Activated CD4-positive, alpha-beta T cell treated with anti-CD3 and anti-CD28 coated beads for 36 hours (primary cell): ENCODE measurements at places on chromosomes 5 and 9. TPM values are rescaled to one million over a fixed set of nuclear protein-coding genes. Genes with fewer than 3 reads are reported as not detected.

Gene IZUMO3
- total RNA-seq = not detected

Gene DAB2
- total RNA-seq = 0.05 TPM

Gene LURAP1L
- total RNA-seq = not detected

Gene FAF2
- total RNA-seq = 44.8 TPM

Gene FAM169A
- 9.1 TPM for total RNA-seq

Gene ARSI
- total RNA-seq = not detected

Gene NAIP
- total RNA-seq = 0.91 TPM

Gene CCDC183
- 0.47 TPM for total RNA-seq

Gene GABBR2
- total RNA-seq = not detected

Gene LCN1
- total RNA-seq = not detected

Gene TNFSF8
- total RNA-seq = 48.2 TPM

DNA sequence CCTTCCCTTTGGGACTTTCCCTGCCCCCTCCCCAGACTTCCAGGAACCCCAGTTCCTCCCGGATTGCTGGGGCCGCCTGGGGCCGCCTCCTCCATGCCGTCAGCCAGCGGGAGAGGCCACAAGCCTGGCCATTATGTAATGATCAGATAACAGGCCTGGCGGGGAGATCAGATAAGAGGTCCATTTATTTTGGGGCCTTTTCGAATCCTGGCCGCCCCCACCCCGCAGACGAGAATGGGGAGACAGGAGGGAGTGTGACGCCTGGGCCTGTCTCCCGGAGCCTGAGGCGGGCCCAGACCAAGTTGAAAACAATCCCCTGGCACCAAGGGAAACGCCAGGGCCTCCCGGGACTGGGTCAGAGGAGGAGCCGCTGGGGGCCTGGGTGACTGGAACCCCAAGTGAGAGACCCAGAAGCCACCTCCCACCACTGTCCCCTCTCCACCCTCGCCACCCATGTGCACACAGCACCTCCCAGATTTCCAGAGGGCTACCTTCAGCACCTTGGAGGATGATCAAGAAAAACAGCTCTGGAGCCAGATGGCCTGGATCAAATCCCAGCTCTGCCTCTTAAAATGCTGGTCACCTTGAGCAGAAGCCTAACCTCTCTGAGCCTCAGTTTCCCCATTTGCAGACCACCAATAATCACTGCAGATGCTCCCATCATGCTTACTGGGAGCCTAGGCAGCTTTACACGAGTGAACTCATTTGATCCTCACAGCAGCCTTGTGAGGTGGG lies 7.8 kb downstream of the ENG start:
- H3K36me3 ChIP-seq = peaks cover 18% of the 10 kb centered on the region
- H3K27ac ChIP-seq = no peak overlapping the region
- no peaks in the 10 kb centered on the region for H3K27me3 ChIP-seq
- no peak for DNase-seq

DNA sequence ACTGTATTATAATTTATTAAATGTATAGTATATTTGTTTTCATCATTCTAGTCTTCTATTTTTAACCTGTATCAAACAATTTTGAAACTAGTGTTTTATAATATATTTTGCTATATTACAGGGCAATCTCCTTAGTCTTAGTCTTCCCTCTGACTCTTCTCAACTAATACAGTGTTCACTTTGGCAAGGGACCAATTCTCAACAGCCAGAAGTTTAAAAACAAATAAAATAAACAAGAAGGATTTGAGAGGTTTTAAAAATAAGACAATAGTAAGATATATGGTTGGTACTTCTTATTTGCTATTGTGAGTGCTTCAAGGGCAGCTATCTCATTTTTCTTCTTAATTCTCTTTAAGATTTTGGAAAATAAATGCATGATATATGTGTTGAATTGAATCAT lies 167.2 kb downstream of the RAB3C start:
- H3K36me3 ChIP-seq = no peaks in the 10 kb centered on the region
- no peak overlapping the region for H3K4me3 ChIP-seq
- H3K27me3 ChIP-seq = peaks cover 10% of the 10 kb centered on the region
- DNase-seq = no peak

DNA sequence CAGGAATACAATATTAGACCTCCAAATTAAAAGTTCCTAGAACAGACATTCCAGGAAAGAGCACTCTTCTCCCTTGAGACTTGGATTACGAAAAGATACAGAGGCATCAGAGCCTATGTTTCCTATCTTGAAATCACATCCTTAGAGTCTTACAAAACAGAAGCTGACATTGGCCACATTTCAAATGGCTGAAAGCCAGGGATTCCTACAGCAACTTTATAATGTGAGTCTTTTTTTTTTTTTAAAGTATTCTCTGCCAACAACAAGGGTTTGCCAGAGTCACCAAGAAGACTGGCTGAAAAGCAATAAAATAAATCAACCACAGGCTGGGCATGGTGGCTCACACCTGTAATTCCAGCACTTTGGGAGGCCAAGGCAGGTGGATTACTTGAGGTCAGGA lies 63.1 kb downstream of the TRPM6 start:
- no peak overlapping the region for H3K27ac ChIP-seq
- DNase-seq = no peak
- peaks cover 14% of the 10 kb centered on the region for H3K27me3 ChIP-seq
- no peaks in the 10 kb centered on the region for H3K36me3 ChIP-seq
- H3K4me1 ChIP-seq = no peaks in the 10 kb centered on the region
- H3K4me3 ChIP-seq = no peak overlapping the region

DNA sequence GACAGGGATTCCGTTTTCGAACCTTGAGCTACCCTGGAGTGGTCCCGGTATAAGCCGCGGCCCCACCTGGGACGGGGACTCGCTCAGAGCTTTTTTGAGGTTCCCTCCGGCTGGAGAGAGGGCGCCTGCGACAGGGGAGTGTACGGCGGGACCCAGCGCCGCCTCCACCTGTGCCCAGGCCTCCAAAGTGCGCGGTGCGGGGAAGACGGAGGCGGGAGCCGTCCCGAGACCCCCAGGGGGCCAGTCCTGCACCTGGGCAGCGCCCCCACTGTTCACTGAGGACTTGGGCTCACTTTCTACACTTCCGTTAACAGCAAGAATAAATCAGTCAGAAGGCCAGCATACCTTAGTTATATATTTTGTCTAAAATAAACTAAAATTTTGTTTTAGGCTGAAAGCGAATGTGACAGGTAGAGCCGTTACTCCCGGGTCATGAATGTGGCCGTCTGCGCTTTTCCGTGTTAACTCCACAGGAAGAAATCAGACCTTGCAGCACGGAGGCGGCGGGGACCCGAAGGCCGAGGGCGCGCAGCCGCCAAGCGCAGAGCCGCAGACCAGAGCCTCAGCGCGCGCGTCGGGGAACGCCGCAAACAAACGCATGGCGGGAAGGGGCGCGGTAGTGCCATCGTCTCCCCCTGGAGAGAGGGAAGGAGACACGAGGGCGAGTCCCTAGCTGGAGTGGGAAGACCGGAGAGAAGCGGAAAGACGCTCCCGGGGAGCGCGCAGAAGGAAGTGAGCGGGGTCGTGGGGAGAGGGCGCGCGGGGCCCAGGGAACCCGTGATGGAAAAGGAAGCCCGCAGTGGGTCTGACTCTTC lies 14.1 kb downstream of the TRIM7 start:
- H3K27me3 ChIP-seq = no peaks in the 10 kb centered on the region
- peak overlapping the region; percentile 97 for H3K27ac ChIP-seq
- peaks cover 14% of the 10 kb centered on the region for H3K36me3 ChIP-seq

DNA sequence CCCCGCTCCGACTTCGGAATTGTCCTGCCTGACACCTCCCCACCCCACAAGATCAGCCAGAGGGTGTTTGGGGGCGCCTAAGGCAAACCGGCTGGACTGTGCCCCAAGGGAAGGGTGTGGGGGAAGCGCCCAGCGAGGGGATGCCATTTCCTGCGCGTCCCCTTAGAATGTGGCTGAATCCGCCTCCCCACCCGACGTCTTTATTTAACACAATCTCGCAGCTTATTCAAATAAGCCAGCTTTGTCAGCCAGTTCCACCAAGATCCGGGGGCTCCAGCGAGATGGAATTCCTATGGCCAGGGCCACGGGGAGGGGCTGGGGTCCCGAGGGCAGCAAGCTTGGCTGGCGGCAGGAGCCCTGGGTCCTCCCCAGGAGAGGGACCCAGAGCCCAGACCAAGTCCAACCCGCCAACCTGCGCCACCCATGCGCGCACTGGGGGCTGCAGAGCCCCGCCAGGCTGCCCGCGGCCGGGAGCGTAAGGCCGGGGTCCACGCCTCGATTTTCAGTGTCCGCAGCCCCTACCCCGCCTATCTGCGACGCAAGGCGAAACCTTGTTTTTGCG lies 7.4 kb downstream of the IRX4 start:
- no peak overlapping the region for H3K27ac ChIP-seq
- no peak for DNase-seq
- H3K4me3 ChIP-seq = no peak overlapping the region
- H3K4me1 ChIP-seq = peaks cover 8% of the 10 kb centered on the region
- H3K36me3 ChIP-seq = no peaks in the 10 kb centered on the region
- peaks cover 40% of the 10 kb centered on the region for H3K27me3 ChIP-seq

- peaks cover 4% of the 10 kb centered on the region for H3K27me3 ChIP-seq
- H3K4me3 ChIP-seq = peak overlapping the region; percentile 61
- no peaks in the 10 kb centered on the region for H3K36me3 ChIP-seq
- H3K4me1 ChIP-seq = no peaks in the 10 kb centered on the region
Observed at GRCh38 chr5:180313677-180314505, 22.0 kb upstream of the MAPK9 start.

DNA sequence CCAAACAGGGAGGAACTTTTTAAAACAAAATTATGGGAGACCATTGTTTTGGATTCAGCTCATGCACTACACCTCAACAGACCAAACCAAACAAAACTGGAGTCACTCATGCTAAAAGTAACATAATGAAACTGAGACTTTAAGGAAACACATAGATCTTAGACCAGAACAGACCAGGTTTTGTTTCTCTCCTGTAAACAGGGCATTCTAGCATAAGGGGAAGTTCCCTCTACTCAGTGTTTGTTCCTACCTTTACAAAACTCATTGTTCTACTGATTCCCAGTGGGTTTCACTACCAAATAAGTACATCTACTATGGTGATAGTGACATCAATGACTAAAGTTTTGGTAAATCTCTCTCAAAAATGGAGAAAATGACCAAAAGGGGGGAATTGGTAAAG lies 1103.6 kb upstream of the EDIL3 start:
- H3K4me1 ChIP-seq = no peaks in the 10 kb centered on the region
- DNase-seq = no peak
- no peak overlapping the region for H3K4me3 ChIP-seq
- no peaks in the 10 kb centered on the region for H3K36me3 ChIP-seq
- no peaks in the 10 kb centered on the region for H3K27me3 ChIP-seq

DNA sequence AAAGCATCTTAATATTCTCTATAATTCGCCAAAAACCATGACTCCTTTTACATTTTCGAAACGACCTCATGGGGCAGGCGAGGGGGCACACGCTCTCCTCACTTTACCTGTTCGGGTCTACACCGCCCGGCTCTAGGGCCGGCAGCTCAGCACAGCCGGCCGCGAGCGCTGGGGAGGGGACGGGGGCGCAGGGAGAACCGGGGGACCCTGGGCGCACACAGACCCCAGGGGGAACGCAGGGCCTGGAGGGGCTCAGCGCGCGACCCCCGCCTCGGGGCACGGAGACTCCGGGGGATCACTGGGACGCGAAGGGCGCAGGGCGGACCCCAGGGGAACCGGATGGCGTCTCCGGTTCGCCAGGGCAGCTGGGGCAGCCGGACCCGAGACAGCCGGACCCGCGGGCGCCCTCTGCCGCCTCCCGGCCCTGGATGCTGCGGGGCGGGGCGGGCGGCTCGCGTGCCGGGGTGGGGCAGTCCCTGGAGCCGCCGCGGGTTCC lies at the start of gene AHRR:
Gene AHRR (plus strand): TSS at position 485 of the 496 bp plus-strand sequence. CDS start 22,189 bp downstream, outside the sequence.
- DNase-seq = peak; percentile 77
- peaks cover 13% of the 10 kb centered on the region for H3K36me3 ChIP-seq
- peaks cover 20% of the 10 kb centered on the region for H3K27me3 ChIP-seq
- H3K4me1 ChIP-seq = peaks cover 15% of the 10 kb centered on the region
- H3K4me3 ChIP-seq = peak within 1 kb of the TSS; percentile 64

- H3K4me1 ChIP-seq = no peaks in the 10 kb centered on the region
- H3K36me3 ChIP-seq = no peaks in the 10 kb centered on the region
- H3K4me3 ChIP-seq = no peak overlapping the region
- DNase-seq = no peak
Observed at GRCh38 chr5:15680455-15680854, 180.5 kb downstream of the FBXL7 start.

GRCh38 chr5:16411741-16412455 lies 53.7 kb downstream of the ZNF622 start:
- DNase-seq = no peak
- no peaks in the 10 kb centered on the region for H3K4me1 ChIP-seq
- H3K4me3 ChIP-seq = no peak overlapping the region
- no peaks in the 10 kb centered on the region for H3K36me3 ChIP-seq

DNA sequence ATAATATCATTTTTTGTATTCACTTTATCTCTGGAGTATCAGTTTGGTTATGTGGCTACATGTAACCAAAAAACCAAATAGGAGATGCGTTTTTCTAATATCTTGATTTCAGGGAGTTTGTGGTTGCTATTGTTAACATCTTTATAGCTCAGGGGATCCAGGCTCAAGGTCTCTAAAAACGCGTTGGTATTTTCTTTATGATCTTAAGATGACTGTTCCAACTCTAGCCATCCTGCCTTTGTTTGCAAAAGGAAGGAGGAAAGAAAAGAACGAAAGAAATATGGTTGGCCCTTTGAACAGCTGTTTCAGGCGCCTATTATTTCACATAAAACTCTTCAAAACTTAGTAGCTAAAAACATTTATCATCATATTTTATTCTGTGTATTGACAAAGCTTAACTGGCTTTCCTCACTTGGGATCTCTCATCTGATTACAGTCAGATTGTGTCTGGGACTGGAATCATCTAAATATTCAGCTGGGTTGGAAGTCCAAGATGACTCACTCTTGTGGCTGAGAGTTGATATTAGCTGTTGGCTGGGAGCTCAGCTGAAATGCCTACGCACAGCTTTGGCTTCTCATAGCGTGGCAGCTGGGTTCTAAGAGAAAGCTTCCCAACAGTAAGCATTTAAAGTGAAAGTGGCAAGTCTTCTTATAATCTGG lies 60.1 kb downstream of the FAM174A start:
- H3K27ac ChIP-seq = no peak overlapping the region
- H3K4me3 ChIP-seq = no peak overlapping the region
- H3K27me3 ChIP-seq = no peaks in the 10 kb centered on the region
- no peak for DNase-seq

DNA sequence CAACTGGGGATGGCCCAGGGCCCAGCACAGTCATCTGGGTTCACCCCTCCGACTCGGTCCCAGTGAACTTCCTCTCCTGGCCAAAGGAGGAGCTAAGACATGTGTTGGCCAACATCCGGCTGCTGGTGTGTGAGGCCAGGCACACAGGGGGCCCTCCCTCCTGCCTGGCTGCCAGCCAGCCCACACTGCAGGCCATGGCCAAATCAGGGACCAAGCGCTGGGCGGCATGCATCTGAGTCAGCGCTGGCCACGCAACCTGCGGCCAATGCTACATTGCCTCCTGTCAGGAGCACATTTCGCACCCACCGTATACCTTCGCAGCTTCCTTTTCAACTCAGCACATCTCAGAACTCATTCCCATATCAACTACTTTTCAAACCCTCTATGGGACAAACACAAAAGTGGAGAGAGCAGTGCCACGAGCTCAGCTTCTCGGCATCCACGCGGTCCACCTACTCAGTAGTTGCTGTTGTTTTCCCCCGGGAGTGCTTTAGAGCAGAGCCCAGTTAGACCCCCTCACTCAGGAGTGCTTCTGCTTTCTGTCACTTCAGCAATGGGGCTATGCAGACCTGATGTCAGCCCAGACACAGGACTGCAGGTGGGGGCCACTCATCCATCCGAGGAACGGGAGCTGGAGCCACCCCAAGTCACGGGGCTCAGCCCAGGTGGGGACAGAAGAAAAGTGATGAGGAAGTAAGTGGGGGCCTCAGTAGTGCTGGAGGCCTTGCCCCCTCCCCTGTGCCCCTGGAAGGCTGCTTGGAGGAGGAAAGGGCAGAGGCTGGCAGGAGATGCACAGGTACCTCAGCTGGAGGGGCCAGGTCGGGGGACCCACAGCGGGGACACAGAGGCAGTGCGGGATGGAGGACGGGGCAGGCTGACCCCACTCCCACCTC lies 13.9 kb downstream of the NINJ1 start:
- H3K4me1 ChIP-seq = peaks cover 18% of the 10 kb centered on the region
- peaks cover 27% of the 10 kb centered on the region for H3K36me3 ChIP-seq
- peak overlapping the region; percentile 73 for H3K27ac ChIP-seq
